ENCODE measurements at places on chromosomes 13 and 19. TPM values are rescaled to one million over a fixed set of nuclear protein-coding genes. Genes with fewer than 3 reads are reported as not detected.

- no peak for DNase-seq
- H3K36me3 ChIP-seq, result no peaks in the 10 kb centered on the region
- H3K27me3 ChIP-seq, result no peaks in the 10 kb centered on the region
- no peak overlapping the region for H3K27ac ChIP-seq
- no peak overlapping the region for H3K4me3 ChIP-seq
Measured at GRCh38 chr19:15225760-15226159, 6.5 kb downstream of the EPHX3 start.

DNA sequence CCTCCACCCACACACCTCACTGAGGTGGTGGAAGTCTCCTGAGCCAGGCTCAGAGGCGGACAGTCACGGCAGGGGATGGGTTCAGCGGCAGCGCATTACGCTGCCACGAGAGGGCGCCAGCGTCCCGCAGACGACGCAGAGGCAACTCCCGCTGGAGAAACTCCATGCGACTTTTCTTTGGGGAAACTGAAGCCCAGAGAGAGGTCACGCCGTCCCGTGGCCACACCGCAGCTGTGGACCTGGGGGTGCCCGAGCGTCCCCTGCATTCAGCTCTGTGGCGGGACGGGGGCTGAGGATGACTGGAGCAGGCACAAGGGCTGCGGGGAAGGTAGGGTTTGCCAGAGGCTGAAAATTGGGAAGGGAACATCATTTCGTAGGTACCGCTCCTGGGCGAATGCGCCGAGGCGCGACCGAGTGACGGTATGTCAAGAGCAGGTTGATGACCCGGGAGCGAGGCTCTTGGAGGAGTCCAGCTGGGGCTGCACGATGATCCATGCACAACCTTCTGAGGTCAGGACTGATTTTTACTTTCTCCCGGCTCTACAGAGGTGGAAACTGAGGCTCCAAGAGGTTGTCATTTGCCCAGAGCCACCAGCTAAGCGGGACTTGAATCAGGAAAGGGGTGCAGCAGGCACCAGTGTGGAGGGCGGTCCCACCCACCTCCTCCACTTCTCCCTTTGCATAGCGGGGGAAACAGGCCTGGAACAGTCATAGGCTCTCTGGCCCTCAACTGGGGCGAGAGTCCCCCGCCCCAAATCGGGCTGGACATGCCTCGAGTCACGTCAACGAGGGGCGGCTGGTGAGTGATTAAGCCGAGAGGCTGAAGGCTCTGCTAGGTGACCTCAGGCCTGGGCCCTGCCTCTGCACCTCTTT is 690 bp upstream of the ARRDC2 start:
- peak; percentile 85 for DNase-seq
- H3K27me3 ChIP-seq, result no peaks in the 10 kb centered on the region
- H3K4me3 ChIP-seq, result no peak overlapping the region
- no peaks in the 10 kb centered on the region for H3K36me3 ChIP-seq
- H3K4me1 ChIP-seq, result peaks cover 23% of the 10 kb centered on the region

Gene MAB21L1
- 0.52 TPM for total RNA-seq

GRCh38 chr13:83831796-83832195 is 50.5 kb downstream of the SLITRK1 start:
- no peaks in the 10 kb centered on the region for H3K36me3 ChIP-seq
- no peak for DNase-seq
- no peaks in the 10 kb centered on the region for H3K27me3 ChIP-seq
- H3K4me1 ChIP-seq, result peaks cover 21% of the 10 kb centered on the region

DNA sequence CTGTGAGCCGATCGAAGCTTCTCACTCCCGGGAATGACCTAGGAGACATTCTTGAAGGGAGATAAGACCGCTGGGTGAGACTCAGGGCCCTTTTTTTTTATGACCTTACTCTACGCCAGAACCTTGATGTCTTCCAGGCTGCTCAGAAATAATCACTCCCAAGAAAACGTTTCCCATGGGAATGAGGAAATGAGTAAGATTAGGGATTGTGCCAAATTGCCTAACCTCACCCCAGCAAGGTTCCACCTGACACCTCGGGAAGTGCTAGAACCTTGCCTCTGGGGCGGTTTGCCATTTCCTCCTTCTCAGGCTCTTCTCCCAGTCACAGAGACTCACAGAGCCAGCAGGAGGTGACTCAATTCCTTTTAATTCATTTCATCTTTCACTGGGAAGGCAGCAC is 2.3 kb downstream of the SLC46A3 start:
- no peaks in the 10 kb centered on the region for H3K36me3 ChIP-seq
- H3K4me3 ChIP-seq, result no peak overlapping the region
- no peaks in the 10 kb centered on the region for H3K27me3 ChIP-seq
- peaks cover 18% of the 10 kb centered on the region for H3K4me1 ChIP-seq
- peak overlapping the region; percentile 24 for H3K27ac ChIP-seq

DNA sequence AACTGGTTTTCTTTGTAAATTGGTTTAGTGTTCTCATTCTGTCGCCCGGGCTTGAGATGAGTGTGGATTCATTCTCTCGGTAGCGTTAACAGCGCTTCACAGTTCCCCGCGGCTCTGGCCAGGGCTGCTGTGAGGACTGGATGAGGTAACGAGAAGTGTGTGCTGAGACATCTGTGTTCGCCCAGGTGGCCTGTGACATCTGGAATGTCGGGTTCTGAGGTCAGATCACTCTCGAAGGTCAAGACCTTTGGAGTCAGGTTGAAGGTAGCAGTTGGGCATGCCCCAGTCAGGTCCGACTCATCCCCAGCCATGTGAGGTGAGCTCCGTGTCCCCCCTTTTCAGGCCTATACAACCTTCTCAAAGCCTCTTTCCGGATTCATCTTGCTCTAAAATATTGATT is 13.4 kb upstream of the TUBGCP3 start:
- no peaks in the 10 kb centered on the region for H3K27me3 ChIP-seq
- H3K4me3 ChIP-seq, result no peak overlapping the region
- no peak overlapping the region for H3K27ac ChIP-seq
- no peak for DNase-seq

GRCh38 chr13:39397896-39398265 is 205.1 kb downstream of the LHFPL6 start:
- H3K4me3 ChIP-seq, result no peak overlapping the region
- H3K27ac ChIP-seq, result no peak overlapping the region
- no peaks in the 10 kb centered on the region for H3K4me1 ChIP-seq
- H3K27me3 ChIP-seq, result no peaks in the 10 kb centered on the region
- H3K36me3 ChIP-seq, result no peaks in the 10 kb centered on the region

Gene ZNF573
- 18.8 TPM for total RNA-seq

Gene TMEM145
- not detected for total RNA-seq

Gene GNA15
- total RNA-seq, result 1.6 TPM

GRCh38 chr19:41958367-41959055 is 610 bp downstream of the RABAC1 start:
- peak; percentile 94 for DNase-seq
- H3K4me3 ChIP-seq, result peak overlapping the region; percentile 54
- peaks cover 15% of the 10 kb centered on the region for H3K4me1 ChIP-seq
- no peaks in the 10 kb centered on the region for H3K36me3 ChIP-seq
- H3K27me3 ChIP-seq, result no peaks in the 10 kb centered on the region

GRCh38 chr13:22432690-22433089 is 748.1 kb upstream of the SGCG start:
- H3K36me3 ChIP-seq, result no peaks in the 10 kb centered on the region
- no peaks in the 10 kb centered on the region for H3K27me3 ChIP-seq
- DNase-seq, result no peak
- H3K27ac ChIP-seq, result no peak overlapping the region
- peaks cover 11% of the 10 kb centered on the region for H3K4me1 ChIP-seq
- no peak overlapping the region for H3K4me3 ChIP-seq

DNA sequence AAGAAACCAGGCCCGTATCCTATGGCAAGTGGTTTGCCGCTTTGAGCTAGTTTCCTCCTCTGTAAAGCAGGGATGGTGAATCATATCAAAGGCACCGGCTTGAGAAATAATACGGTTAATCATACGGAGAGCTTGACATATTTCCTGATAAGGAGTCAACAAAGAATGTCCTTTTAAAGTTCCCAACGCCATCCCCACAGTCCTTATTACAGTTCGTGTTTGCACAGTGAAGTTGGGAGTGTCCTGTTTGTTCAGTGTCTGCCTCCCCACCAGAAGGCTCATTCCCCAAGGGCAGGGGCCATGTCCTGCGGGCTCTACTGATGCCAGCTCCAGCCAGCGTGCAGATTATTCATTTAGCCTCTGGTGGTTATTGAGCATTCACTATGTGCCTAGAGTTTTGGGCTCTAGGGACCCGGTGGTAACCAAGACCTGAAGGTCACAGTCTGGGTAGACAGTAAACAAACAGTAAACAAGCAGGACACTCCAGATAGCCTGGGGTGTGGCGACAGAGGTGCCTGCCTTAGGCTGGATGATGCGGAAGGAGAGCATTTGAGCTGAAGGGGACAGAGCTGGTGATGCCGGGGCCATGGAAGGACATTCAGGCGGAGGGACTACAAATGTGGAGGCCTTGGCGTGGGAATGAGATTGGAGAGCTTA is 6.3 kb downstream of the GRAMD1A start:
- peak overlapping the region; percentile 78 for H3K27ac ChIP-seq
- H3K27me3 ChIP-seq, result no peaks in the 10 kb centered on the region
